ENCODE measurements at places on chromosomes 2 and 18.

- no peak for DNase-seq
These were observed 198.9 kb downstream of the AGAP1 start for GRCh38 chr2:235692671-235693171.

DNA sequence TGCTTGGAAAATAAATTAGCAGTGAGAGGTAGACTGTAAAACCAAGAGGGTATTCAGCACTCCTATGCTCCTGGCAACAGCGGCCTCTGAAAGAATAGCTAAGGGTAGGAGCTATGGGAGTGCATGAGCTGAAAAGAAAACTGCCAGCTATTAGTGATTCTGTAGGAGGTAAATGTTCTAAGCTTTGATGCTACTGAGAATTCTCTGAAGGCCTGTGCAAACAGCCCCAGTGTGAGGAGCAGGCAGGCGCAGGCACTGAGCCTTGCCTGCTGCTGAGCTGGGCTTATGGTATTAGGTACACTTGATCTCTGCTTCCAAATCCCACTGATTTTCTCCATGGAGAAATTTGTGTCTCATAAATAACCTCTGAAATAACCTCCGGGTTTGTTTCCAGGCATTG is 86.7 kb downstream of the NYAP2 start:
- DNase-seq = no peak

DNA sequence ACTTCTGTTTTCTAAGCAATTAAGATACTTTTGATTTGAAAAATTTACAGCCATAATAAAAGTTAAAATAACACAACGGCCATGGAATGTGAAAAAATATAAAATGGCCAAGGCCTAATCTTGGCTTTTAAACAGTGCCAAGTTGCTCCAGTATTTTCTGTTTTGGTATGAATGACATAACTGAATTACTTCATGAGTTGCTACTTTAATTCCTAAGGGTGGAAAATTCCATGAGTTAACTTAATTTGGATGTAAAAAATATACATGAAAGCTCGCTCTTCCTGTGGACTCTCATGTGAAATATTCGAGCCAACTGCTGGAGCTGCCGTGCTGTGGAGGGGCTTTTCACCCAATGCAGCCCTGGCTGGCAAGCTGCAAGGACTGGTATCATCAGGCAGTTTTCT is 286.0 kb upstream of the CCDC68 start:
- DNase-seq = no peak

- peak; percentile 57 for DNase-seq
These were observed at the start of gene INPP1 for GRCh38 chr2:190343536-190344275. TSS of gene INPP1 (plus strand) at chr2:190343589. CDS start at chr2:190360103, 16,514 bp downstream.

DNA sequence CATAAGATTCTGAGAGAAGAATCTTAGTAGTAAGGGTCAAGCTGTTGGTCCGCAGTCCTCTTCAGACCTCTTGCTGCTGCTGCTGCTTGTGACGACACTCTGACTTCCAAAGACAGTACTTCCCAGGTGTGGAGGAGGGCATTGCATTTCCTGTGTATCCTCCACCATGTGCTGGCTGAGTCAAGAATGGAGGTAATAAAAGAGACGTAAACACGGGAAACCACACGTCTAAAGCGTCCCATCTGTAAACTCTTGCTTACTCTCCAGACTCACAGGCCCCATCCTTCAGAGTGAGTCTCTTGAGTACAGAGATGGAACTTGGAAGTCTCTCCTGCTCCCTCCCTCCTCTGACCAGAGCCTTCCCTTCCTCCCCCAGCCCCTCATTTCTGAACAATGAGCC is 25.6 kb downstream of the KLHL29 start:
- DNase-seq = no peak

GRCh38 chr2:44010266-44010665 is 14.5 kb upstream of the LRPPRC start:
- no peak for DNase-seq

DNA sequence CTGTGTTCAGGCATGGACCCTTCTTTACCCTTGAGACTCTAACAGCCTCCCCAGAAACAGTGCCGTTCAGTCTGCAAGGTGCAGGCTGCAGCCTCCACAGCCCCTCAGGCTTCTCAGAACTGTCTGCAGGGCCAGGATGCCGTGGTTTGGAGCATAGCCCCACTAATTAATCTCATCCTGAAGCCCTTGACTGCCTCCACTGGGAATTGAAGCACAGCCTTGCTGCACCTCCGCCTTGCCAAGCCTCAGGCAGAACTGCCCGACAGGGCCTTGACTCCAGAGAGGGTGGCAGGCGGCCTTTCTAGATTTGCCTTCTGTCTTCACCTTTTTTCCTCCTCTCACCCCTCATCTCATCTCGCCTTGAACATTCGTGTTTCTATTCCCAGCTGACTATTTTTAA is 119.8 kb downstream of the NRP2 start:
- no peak for DNase-seq

DNA sequence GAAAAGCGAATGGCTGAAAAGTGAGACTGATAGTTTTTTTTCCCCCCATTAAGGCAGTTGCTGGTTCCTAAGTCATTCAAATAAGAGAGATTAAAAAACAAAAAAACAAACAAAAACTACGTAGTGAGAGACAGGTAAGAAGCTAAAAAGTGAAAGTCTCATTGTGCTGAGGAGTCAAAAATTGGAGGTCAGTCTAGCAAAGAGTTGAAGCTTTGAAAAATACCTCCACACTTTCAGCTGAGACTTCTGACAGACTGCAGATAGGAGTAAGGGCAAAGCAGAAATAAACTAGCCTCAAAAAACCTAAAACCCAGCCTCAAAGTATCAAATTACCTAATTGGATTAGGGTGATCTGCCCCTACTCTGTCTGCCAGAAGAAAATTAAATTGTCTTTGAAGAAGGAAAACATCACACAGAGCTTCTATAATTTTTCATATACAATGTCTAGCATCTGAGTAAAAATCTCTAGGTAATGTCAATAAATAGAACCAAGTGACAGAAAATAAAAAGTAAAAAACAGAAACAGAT is 10.9 kb upstream of the EIF2AK3 start:
- no peak for DNase-seq

GRCh38 chr2:2269426-2269825 is 61.6 kb downstream of the MYT1L start:
- no peak for DNase-seq

GRCh38 chr18:29226213-29226612 is 1049.3 kb upstream of the CDH2 start:
- DNase-seq = no peak

DNA sequence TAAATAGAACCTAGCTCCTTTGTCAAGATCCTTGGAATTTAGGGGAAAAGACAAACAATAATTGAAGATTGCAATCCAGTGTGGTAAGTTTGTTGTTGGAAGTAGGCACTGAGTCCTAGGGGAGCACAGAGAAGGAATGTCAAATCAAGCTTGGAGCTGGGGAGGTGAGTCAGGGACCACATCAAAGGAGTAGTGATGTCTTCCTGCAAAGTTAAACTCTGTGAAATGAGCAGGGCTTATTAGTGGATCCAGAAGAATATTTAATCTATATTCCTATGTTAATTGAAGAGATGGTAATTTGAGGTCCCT is 41.7 kb upstream of the NABP1 start:
- no peak for DNase-seq

DNA sequence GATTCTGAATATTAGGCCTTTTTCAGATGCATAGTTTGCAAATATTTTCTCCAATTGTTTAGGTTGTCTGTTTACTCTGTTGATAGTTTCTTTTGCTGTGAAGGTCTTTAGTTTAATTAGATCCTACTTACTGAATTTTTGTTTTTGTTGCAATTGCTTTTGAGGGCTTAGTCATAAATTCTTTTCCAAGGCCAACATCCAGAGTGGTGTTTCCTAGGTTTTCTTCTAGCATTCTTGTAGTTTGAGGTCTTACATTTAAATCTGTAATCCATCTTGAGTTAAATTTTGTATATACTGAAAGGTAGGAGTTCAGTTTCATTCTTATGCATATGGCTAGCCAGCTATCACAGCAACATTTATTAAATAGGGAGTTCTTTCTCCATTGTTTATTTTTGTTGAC is 404.8 kb downstream of the LNPK start:
- DNase-seq = no peak

GRCh38 chr18:27202741-27203140 is 17.6 kb upstream of the CHST9 start:
- no peak for DNase-seq

DNA sequence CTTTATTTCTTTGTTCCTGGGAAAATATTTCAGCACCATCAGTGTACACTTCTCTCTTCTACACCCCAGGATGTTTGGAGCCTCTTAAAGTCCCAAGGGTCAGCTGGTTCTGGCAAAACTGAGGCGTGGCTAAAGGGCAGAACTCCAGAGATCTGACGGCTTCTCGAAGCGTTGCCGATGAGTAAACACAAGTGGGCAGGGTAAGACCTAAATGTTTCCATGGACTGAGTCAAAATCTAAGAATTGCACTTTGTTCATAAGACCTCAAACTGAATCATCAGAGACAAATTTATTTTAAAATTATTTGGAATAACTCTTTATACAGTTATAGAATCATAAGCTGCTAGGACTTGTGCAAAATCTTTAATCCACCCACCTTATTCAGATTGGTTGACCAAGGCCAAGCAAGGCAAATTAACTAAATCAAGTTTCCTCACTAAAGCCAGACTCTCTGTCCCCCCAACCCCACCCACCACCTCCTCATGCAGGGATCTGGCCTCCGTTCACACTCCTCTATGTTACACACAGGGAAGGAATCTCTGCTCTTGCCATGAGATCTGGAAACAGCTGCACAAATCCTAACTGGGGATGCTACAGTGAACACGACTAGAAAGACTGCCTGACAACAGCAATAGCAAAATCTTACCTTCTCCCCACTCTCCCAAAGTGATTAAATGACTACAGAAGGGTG is 342.6 kb upstream of the KLHL29 start:
- no peak for DNase-seq

DNA sequence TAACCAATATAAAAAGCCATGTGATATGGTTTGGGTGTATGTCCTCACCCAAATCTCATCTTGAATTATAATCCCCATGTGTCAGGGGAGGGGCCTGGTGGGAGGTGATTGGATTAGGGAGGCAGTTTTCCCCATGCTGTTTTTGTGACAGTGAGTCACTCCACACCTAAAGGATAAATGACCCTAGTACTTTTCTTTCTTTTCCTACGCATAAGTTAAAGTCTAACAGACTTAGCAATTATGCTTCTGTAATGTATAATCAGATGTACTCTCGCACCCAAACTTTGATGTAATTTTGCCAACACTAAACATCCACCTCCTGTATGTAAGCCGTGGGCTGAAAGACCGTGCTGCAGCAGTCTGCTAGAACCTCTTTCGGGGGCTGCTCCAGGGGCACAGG is 97.2 kb upstream of the DSEL start:
- DNase-seq = no peak

DNA sequence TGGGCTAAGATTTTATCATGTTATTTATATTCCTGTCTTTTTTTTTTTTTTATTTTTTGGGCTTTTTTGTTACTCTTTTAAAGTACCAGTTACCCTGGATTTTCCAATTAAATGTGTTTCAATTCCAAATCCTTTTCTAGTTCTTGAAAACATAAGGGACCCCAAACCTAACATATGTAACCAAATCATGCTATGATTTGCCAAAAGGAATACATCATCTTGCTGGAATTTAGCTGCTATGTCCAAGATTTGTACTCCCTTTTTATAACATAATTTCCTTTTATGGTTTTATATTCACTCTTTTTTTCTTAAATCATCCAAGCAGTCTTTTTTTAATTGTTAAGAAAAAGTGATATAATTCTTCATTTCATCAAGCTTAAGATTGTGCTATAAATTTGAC is 60.9 kb upstream of the DSEL start:
- DNase-seq = no peak

GRCh38 chr18:7633171-7633570 is 66.1 kb downstream of the PTPRM start:
- no peak for DNase-seq

DNA sequence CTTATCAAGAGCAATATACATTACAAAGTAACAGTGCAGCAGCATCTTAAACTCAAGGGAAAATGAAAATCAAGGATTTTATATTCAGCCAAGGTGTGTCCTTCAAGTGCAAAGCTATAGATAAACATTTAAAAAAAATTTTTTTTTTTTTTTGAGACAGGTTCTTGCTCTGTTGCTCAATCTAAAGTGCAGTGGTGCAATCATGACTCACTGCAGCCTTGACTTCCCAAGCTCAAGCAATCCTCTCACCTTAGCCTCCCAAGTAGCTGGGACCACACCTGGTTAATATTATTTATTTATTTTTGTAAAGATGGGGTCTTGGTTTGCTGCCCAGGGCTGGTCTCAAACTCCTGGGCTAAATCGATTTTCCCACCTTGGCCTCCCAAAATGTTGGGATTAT is 9.0 kb downstream of the CDKL4 start:
- no peak for DNase-seq

DNA sequence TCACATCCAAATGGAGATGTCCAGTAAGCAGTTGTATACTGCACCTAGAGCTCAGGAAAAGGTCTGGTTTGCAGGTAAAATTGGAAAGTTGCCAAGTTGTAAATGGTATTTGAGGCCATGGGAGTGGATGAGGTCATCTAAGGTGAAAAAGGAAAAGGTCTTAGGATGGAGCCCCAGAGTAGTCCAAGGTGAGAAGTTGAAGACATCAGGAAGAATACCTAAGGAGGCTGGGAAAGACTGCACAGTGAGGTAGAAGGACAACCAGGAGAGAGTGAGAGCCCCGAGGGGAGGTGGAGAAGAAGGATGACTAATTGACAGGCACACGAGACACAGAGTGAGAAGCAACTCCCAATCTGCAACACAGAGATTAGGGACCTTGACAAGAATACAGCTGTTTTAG is 10.7 kb downstream of the DPP4 start:
- DNase-seq = no peak

DNA sequence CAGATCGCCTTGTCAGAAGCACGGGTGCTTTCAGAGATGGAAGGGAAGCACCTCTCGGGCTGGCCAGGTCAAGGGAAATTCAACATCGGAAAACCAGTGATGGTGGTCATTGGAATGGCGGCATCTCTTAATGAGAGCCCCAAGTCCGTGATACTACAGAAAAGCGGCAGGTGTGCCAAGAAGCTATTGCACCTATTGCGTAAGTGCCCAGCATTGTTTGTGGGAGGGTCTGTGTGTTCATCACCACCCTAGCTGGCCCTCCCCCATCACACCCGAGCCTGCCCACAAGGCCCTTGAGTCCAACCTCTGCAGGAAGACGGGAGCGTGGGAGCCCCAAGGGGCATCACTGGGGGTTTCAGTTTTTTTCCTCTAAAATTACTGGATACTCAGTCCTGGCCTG is 100.7 kb downstream of the DGKD start:
- no peak for DNase-seq

DNA sequence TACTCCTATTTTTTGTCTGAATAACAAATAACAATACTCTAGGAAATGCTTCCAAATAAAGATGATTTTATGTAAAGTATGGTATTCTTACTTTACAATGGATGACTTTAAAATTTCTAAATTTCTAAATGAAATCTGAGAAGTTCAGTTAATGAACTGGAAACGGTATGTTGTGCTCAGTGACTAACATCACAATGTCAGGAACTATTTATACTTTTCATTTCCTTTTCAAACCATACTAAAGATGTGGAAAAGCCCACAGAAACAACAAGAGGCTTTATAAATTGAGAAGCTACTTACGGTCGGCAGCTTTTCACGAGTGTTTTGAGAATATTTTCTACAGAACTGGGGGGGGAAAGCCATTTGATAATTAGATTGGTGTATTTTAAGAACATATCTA is 31.1 kb downstream of the PSME4 start:
- DNase-seq = no peak
